ENCODE measurements at places on chromosomes 5 and 9.

GRCh38 chr5:1105350-1106265 is 6.3 kb downstream of the SLC12A7 start:
- no peak for DNase-seq

GRCh38 chr9:71719562-71719961 is 48.8 kb downstream of the CEMIP2 start:
- DNase-seq = no peak

- DNase-seq = no peak
Measured at GRCh38 chr9:36306471-36307306, 48.4 kb upstream of the GNE start.

- DNase-seq = no peak
Measured at GRCh38 chr5:141941307-141941706, 16.7 kb downstream of the PCDH12 start.

DNA sequence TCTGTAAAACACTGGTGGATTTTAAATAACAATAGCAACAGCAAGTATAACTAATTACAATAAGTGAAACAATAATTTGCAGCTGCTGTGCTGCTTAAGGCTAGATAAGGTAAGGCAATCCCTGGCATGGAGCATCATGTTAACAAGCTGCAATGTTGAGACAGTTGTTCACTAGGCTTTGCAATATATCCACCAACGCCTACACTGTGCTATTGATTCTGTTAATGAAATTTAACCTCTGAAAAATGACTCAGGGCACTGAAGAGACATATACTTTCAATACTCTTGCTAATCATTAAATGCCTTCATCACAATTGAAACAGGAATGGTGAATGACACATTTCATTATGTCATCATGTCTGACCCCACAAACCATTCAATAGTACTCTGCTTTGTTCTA is 255.0 kb downstream of the EFNA5 start:
- DNase-seq = no peak

- no peak for DNase-seq
Measured at GRCh38 chr5:68115584-68115983, 100.0 kb upstream of the PIK3R1 start.

DNA sequence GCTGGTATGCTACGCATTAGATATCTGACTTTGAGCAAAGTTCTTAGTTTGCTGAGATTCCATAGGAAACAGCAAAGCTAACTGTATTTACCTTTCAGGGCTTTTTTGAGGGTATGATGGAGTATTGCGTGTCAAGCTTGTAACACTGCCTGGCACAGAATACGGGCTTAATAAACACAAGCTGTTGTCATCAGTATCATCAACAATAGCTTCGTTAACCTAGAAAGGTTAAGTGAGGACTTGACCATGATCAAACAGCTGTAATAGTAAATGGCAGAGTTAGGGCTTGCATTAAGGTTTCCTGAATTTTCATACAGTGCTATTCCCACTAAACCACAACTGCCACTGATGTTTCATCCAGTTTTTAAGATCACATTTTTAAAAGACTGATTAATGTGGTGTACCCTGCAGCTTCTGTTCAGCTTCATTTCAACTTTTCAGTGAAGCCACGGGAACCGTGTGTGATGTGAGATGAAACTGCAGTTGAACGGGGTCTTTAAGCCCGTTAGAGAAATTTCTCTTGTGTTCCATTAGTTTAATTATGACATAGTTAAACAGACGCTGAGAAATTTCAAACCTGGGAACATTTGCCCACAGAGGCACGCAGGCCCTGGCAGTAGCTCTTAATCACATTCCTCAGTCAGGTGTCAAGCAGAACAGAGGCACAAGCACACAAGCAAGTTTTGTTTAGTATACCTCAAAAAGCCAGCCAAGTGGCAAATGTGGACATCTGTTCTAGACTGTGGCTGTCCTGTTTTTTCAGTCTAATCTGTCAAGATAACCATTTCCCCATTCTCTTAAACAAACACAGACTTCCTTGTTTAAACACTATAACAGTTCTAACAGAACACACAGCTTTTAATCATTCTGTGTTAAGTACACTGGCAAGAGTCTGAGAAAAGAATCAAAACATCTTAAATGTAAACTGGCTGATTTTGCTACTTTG is 147.1 kb downstream of the ZNF608 start:
- peak; percentile 6 for DNase-seq

DNA sequence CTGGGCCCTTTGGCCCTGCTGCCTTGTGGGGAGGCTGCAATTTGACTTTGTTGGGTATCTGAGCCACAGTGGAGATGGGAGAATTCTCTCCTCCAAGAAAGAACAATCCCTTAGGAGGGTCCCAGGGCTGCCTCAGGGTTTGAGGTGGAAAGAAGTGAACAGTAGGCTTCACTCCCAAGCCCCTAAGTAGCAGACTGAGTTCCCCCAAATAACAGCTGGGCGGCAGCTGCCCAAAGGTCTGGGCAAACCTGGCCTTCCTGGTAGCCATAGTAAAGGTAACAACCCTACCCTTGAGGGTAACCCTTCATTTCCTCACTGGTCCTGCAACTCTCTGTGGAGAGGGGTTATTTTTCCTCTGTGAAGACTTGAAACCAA is 746 bp downstream of the RGS3 start:
- DNase-seq = no peak

- no peak for DNase-seq
Measured at GRCh38 chr9:137441289-137441934, at the start of gene ENTPD8. Gene ENTPD8 (minus strand): TSS chr9:137441357. CDS start chr9:137438285, 3,072 bp downstream.

DNA sequence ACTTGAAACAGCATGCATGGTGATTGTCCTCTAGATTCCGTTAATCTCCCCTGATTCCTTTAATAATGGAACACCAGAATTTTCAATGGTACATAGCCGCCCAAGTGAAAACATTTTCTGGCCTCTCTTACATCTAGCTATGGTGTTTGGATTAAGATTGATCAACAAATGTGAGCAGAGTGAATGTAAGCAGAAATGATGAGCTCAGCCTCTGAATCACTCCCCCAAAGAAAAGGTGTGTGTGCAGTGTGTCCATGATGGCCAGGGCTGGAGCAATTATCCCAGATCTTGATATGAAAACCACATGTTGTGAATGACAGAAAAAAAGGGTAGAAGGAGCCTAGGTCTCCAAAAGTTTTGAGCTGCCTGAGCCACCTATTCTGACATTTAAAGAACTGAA is 55.3 kb downstream of the OR2K2 start:
- no peak for DNase-seq

GRCh38 chr5:16518606-16519005 is 53.0 kb upstream of the ZNF622 start:
- DNase-seq = no peak

GRCh38 chr5:55864606-55865541 is 13.7 kb downstream of the IL31RA start:
- DNase-seq = no peak

DNA sequence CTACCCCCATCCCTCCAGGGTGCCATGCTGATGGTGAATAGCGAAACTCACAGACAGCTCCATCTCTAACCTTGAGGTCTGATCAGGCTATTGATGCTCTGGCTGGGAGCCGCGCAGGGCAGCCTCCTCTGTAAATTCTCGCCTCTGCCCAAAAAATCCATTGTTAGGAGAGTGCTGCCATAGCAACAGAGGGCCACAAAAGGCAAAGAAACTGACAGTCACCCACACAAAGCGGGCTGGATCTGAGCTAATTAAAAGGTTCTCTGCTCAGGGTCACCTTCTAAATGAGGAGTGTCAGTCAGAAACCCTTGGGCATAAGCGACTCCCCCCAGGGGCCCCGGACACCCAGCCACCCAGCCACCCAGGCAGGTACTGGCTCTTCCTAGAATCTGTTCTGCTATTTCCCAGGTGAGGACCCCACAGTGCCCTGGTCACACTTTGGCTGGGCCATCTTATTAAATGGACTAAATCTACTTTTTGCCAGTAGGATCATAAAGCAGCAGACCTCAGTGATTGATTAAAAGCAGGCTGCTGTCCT is 126.7 kb downstream of the MED10 start:
- no peak for DNase-seq

DNA sequence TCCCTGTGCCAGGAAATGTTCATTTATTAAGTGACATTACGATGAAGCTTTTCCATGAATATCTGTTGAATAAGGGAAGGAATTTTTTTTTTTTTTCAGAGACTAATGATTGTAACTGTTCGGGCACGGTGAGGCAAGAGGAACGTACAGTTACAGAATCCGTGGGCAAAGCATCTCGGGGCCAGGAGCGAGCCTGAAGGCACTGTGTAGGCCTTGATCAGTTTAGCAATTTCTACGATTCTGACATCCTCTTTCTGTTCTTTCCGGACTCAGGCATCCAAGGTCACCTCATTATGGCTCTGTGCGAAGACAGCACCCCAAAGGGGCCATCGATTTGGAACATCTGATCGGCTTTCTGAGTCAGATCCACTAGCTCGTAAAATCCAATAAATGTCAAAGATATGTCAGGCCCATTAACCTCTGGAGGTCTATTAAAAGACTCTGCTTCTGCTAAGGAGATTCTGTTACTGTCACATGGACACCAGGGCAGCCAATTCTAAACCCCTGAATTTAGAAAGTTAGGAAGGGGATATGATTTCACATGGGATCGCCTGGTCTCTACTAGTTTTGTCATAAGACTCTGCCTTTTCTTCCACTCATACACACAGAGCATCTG is 41.4 kb upstream of the BOD1 start:
- no peak for DNase-seq

DNA sequence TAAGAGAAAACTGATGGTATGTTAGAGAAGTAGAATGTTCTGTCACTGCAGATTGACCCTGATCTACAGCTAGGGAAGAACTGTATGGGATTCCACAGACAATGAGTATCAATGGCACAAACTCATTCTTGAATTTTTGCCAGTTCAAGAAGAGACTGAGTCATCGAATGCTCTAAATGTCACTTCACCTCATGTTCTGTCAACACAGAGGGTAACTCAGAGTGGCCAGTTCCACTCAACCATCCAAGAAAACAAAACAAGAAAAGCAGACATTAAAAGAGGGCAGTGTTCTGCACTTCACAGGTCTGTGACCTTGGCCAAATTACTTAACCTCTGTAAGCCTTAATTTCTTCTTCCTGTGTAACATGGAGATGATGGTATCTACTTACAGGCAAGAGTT is 132.2 kb upstream of the HMHB1 start:
- DNase-seq = no peak

DNA sequence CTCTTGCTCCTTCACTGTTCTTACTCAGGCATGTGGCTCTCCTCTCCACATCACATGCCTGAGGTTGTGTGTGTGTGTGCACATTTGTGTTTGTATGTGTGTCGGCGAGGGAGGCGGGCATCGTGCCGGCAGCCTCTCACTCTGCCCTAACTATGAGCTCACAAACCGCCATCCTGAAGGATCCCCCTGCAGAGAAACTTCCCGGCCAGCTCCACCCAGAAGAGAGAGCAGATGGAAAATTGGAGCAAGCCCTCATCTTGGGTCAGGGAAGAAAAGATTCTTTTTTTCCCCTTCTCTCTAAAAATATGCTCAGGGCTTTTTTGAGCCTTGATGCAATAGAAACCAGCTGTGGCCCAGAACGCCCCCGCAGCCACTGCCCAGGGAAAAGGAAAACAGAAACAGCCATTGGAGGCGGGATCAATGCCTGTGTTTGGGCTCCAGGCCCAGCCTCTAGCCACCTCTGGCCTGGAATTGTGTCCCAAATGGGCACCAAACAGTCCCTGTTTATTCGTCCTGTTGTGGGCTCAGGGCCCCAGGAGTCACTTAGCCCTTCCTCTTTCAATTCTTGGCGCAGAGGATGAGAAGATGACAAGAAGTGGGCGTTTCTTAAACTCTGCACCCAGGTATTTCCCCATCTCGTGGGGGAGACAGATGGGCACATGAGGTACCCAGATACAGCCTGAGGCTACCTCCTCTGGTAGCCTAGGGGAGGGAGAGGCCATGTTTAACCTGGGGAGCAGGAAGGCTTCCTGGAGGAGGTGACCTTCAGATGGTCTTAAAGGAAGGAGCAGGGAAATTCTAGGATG is 151.5 kb downstream of the RGS3 start:
- no peak for DNase-seq

DNA sequence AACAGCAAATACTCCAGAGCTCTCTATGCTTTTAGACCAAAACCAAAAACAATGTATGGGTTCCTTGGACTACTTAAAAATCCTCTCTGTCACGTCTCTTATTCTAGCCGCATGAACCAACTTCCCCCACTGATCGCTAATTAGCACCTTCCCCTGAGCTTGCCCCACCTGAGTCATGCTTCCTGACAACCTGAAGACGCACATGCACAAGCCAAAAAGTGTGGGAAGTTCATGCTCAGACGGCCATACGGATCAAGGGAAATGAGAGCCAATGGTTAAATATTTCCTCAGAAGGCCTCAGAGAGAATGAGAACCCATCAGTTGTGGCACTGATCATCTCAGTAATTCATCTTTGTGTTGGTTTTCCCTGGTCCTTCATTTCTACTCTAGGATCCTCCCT is 199.7 kb downstream of the BNC2 start:
- DNase-seq = no peak
